Activated CD4-positive, alpha-beta T cell treated with anti-CD3 and anti-CD28 coated beads for 36 hours (primary cell): ENCODE measurements at places on chromosomes 4 and X. TPM values are rescaled to one million over a fixed set of nuclear protein-coding genes. Genes with fewer than 3 reads are reported as not detected.

DNA sequence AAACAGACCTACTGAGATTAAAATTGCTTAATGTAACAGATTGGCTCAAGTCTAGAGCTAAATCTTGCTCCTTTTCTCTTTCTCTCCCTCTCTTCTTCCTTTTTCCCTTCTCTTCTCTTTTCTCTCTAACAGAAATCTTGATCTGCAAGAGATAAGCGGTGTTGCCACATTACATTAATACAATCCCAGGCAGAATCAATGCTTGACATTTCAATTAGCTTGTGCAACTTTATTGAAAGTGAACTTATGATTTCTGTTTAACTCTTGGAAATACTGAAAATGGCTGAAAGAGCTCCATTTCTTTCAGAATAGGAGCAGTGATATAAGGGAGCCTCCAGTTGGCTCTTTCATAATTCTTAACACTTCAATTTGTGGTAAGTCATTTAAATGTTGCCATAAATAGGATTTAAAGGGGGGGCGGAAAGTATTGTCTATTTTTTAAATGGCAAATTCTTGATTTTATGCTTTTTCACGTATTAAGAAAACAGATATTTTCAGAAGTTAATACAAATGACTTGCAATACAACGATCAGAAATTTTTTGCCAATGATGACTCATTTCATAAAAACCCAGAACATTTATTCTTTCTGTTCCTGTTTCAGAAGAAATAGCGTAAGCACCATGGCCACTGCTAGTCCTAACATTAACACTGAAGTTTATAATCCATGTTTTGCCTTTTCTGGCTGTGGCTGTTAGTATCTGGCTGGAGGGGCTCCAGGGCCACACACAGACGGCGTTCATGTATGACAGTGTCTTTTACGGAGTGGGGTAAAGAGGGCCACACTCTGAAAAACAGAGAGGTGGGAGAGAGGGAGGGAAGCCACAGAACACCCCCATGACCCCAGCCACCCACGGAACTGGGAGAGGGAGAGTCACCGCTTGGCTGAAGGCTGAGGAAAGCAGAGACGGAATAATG lies 115.7 kb upstream of the FAT1 start:
- no peak for DNase-seq

GRCh38 chr4:186761393-186761792 lies 37.7 kb upstream of the FAT1 start:
- DNase-seq: no peak

DNA sequence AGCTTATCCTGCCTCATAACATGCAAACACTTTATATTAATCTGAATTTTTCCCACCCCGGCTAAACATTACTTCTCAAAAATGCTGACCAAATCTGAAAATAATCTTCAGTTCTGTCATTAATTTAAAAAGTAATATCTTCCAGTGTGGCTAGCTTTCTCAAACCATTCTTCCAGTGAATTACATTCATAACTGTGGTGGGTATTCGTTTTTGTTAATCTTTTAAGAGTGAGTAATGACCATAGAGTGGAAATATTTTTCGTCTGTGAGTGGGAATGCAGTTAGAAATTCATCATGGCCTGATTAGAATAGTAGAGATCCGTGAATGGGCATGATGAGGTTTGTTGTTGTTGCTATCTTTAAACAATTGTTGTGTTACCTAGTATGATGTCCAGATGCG lies 138.6 kb upstream of the SFRP2 start:
- no peak for DNase-seq

ENPP6 gene
- total RNA-seq: not detected

MMGT1 gene
- total RNA-seq: 18.1 TPM

DNA sequence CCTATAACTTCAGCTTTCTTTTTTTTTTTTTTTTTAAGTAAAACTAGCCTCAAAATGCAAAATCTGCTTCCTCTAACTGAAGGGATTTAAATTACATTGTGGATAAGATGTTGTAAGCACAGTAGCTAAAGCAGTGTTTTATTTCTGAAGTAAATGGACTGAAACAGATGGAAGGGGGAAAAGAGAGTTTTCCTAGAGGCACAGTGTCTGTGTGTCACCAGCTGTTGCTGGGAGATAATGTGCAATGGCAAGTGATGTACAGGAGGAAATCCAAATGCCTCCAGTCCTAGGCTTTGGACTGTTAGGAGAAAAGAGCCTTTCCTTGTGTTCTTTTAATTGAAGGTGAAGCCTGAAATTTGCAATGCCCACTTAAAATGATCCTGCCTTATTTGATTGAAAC lies 672.1 kb downstream of the GRXCR1 start:
- DNase-seq: no peak
